ENCODE measurements at places on chromosomes 5 and 9. TPM values are rescaled to one million over a fixed set of nuclear protein-coding genes. Genes with fewer than 3 reads are reported as not detected.

The SLC6A3 gene
- polyA plus RNA-seq, result not detected

The FBXW5 gene
- 31.2 TPM for polyA plus RNA-seq

The SHOC1 gene
- polyA plus RNA-seq, result 0.07 TPM

The SLC6A19 gene
- polyA plus RNA-seq, result not detected

The ZBED3 gene
- 7.3 TPM for polyA plus RNA-seq

The KCNV2 gene
- not detected for polyA plus RNA-seq

The DPYSL3 gene
- polyA plus RNA-seq, result 139 TPM

The ANKRD31 gene
- polyA plus RNA-seq, result 0.02 TPM

The TEX48 gene
- not detected for polyA plus RNA-seq

The DDX4 gene
- not detected for polyA plus RNA-seq

The CCNJL gene
- 4.4 TPM for polyA plus RNA-seq

The GFPT2 gene
- 13.9 TPM for polyA plus RNA-seq

The SPATA6L gene
- 1.0 TPM for polyA plus RNA-seq

The SLC6A7 gene
- polyA plus RNA-seq, result not detected

The STC2 gene
- polyA plus RNA-seq, result 185 TPM

The SNX18 gene
- polyA plus RNA-seq, result 68.1 TPM

The C9orf43 gene
- polyA plus RNA-seq, result 0.56 TPM

The CLIC3 gene
- polyA plus RNA-seq, result 0.42 TPM

The OSMR gene
- 100 TPM for polyA plus RNA-seq

The KCTD16 gene
- polyA plus RNA-seq, result 0.38 TPM

The TERT gene
- polyA plus RNA-seq, result not detected

The CEL gene
- polyA plus RNA-seq, result 0.41 TPM

The SLC34A3 gene
- polyA plus RNA-seq, result not detected

The SPATA31E1 gene
- polyA plus RNA-seq, result 0.02 TPM

The C8G gene
- not detected for polyA plus RNA-seq

The GABRA6 gene
- polyA plus RNA-seq, result not detected

The FBXL17 gene
- 7.9 TPM for polyA plus RNA-seq

The KLF9 gene
- polyA plus RNA-seq, result 13.2 TPM

The LHX2 gene
- not detected for polyA plus RNA-seq

The SMC5 gene
- 29.1 TPM for polyA plus RNA-seq

The NTRK2 gene
- not detected for polyA plus RNA-seq

The FOXD4L4 gene
- polyA plus RNA-seq, result not detected

The DMRT3 gene
- not detected for polyA plus RNA-seq

The TRIP13 gene
- polyA plus RNA-seq, result 14.4 TPM

The LCN1 gene
- not detected for polyA plus RNA-seq

The OCLN gene
- polyA plus RNA-seq, result 2.1 TPM

The LCP2 gene
- not detected for polyA plus RNA-seq
